Right hindlimb (tissue), 1 donor: ENCODE measurements at places on chromosomes 6 and 20.

- no peak for DNase-seq
Observed at GRCh38 chr6:86706449-86706848, 230.9 kb upstream of the HTR1E start.

DNA sequence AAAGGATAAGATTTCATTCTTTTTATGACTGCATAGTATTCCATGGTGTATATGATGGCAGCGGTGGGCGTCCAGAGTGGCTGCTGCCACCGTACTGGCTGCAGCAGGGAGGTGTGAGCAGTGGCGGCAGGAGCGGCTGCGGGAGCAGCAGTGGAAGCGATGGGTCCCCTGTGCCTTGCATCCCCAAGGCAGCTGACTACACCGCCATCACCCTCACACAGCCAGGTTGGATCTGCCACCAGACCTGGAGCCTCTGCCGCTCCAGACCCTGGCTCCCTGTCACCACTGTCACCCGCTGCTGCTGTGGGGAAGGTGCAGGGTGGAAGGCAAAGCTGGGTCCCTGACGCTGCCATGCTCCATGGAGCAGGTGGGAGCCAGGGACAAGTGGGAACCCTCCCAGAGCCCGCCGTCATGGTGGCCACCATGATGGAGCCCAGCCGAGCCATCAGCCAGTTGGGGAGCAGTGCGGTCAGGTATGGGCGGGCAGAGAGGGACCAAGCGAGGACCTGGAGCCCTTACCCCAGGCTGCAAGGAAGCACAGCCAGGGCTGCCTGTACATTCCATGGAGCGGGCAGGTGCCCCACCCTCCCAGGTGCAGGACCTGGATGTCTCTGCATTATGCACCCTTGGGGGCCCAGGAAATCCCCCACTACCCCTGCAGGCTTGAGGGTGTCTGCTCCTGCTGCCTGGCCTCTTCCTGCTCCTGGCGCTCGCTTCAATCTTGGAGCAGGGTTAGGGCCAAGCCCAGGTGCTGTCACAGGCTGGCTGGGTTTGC lies 226.1 kb downstream of the OTOR start:
- DNase-seq = no peak

DNA sequence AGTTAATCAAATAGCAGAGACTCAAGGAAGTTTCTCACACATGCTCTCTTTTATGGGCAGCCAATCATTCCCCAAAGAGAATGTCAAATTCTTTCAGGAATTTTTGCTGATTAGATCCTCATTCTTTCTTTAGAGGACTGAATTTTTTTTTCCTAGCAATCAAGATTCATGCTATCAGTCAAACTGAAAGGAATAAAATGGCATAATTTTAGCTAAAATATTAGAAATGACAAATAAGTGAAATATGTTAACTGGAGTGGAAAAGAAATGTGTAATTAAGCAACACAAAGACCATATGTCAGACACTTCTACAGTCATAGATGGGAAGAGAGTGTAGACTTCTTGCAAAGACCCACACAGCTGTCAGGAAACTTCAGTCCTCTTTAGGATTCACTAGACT lies 242.3 kb upstream of the RNF217 start:
- no peak for DNase-seq

DNA sequence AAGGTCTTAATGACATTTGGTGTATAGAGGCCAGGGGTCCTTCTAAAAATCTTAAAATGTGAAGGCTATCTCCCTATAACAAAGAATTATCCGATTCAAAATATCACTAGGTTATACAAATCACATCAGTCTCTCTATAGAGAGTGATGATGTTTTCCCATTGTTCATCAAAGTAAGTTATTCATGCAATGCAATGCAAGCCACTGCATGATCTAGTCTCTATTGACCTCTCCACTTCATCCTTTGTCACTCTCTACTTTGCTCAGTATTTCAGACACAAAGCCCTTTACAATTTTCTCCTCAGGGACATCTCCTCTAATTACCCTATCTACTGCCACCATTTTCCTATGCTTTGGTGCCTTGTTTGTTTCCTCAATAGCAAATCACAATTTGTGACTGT lies 628.0 kb downstream of the HTR1B start:
- DNase-seq = no peak

- no peak for DNase-seq
Observed at GRCh38 chr6:53581856-53582255, 37.0 kb upstream of the GCLC start.

- peak; percentile 83 for DNase-seq
Observed at GRCh38 chr20:45917790-45918141, 5.8 kb upstream of the PLTP start.

DNA sequence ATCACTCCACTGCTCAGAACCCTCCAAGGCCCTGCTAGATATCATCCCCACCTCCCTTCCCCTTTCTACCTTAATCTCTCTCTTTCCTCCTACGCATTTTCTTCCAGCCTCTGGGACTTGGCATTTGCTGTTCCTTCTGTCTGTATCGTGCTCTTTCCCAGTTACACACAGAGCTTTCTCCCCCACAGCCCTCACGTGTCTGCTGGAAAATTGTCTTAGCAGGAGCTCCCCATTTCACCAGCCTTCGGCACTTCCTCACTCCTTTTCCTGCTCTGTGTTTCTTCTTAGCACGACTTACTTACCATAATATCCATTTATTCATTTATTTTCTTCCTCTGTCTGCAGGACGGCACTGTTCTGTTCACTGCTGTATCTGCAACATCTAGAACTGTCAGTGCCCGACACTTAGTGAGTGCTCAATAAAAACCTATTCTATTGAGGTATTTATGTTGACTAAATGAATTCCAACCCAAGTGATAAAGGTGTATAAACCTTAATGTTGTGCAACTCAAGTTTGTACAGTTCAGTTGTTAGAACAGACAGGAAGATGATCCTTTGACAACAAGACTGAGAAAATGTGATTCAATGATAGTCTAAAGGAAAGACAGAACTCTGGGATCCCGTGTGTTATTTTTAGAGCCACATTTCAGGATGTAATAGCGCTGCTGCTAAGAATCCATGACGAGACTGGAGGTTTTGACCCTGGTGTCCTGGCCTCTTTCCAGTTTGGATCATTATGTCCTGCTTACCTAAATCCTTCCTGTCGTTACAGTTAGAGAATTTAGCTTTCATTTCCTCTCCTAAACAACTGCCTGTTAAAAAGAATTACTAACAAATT lies 170.1 kb upstream of the LAMP5 start:
- DNase-seq = peak; percentile 43

GRCh38 chr6:155380666-155381332 lies 66.5 kb upstream of the TFB1M start:
- DNase-seq = no peak

DNA sequence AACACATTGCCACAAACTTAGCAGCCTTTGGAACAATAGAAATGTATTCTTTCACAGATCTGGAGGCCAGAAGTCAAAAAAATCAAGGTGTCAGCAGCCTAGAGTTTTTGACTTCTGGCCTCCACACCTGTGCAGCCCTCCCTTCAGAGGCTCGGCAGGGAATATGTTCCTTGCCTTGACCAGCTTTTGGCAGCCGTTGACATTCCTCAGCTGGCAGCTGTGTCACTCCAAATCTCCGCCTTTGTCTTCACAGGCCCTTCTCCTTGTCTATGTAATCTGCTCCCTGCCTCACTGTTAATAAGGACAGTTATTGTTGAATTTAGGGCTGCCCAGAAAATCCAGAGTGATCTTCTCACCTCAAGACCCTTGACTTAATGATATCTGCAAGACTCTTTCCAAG lies 17.2 kb upstream of the AHI1 start:
- DNase-seq = no peak

DNA sequence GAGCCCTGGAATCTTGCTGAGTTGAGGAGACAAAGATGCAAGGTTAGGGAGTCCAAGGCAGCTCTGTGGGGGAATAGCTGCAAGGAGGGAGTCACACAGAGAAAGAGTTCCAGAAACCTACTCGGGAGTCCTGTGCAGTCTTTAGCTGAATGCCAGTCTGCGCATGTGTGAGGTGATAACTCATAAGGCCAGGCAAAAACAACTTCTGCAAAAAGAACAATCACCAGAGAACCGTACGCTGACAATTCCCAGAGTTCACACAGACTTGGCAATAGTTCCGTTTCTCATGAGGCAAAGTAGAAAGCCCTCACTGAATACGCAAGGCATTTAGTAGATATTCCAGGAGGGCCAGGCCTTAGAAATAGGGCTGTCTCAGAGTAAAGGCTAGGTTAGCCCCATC lies 135.2 kb upstream of the TAB2 start:
- no peak for DNase-seq

- DNase-seq = no peak
Observed at GRCh38 chr20:38519426-38519825, 46.8 kb downstream of the RALGAPB start.

DNA sequence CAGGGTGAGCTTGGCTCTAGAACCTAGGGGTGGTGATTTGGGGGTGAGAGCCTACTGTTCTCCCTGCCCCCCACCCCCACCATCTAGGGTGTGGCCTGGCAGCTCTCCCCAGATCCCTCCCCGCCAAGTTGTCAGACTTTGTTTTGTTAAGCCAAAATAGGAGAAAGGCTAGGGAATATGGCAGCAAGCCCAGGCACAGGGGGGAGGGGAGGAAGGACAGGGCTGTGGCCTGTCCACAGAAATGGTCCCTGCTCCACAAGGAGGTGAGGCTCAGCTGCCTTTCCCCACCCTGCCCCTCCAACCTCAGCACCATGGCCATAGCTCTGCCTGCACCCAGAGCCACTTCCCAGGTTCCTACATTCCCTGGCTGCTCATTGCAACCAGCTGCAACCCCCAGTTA lies 17.2 kb downstream of the SCUBE3 start:
- DNase-seq = no peak

- no peak for DNase-seq
Observed at GRCh38 chr6:120852293-120852849, 481.9 kb downstream of the TBC1D32 start.

DNA sequence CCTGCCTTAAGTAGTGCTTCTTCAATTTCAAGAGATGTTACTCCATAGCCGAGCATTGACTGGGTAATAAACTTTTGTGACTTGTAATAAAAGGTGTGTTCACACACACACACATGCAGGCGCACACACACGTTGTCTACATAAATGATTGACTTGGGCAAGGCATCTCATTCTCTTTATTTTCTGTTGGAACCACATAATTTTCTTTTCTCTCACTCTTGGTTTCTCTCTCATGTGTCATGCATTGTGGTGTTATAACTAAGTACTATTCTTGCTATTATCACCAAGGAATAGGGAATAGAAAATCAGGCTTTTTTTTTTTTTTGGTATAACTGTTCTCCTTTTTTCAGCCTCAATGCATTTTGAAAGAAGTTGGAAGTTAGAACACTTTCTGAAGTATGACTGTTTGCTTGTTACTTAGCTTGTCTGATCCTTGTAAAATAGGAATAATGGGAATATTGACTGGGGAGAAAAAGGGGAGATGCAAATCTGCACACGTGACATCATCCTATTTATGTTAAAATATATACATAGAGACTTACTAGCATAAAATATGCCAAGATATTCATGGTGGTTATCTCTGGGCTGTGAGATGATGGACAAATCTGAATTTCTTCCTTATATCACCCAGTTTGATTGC lies 26.1 kb upstream of the CD83 start:
- DNase-seq = no peak

GRCh38 chr20:43124241-43124640 lies 65.5 kb downstream of the PTPRT start:
- no peak for DNase-seq

GRCh38 chr20:40724566-40724965 lies 35.5 kb upstream of the MAFB start:
- no peak for DNase-seq

GRCh38 chr6:2734488-2735166 lies 16.1 kb downstream of the MYLK4 start:
- no peak for DNase-seq

GRCh38 chr6:11538052-11538818 lies 686 bp downstream of the TMEM170B start:
- peak; percentile 40 for DNase-seq

DNA sequence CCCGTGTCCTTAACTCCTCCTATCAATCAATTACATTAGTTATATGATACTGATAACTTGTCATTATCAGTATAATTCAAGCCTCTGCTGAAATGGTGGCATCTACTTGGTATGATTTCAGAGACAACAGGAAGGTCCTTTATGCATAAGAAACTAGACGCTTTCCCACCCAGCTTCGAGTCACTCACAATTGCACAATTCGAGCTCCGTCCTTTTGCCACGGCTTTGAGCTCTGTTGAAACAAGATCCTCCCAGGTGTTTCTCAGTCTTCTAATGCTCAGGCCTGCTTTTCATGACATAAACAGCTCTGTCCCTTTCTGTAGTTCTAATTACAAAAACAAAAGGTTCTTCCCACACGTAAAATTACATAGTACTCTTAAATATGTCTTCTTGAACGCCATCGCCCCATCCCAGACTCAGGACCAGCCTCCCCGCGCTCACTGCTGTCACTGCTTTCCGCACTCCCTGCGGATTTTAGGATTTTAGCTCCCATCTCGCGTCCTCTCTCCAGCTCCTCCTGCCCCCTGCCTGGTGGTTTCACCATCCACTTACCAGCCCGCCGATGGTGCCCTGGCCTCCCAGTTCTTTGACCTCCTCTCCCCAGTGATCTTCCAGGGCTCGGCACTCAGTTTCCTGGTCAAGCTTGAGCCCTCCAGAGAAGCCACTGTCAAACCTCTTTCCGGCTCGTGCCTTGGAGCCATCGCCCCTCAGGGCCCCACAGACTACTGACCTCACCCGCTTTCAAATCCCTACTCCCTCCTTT lies 23.2 kb upstream of the PNPLA1 start:
- no peak for DNase-seq

DNA sequence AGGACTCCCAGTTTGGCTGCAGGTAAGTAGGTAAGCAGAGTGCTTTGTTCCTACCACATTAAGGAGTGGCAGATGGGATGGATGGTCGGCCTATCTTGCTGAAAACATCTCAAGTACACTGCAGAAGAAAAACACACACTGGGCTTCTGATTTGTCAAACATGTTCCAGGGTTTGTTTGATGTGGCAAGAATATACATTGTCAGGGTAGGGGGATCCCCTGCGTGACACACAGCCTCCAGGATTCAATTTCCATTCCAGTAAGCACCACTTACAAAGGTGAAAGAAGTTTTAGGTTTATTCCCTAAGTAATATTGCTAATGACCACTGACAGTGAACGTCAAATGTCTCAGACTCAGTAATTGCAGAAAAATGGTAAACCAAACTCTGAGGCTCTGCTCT lies 26.0 kb upstream of the KIF16B start:
- DNase-seq = no peak

DNA sequence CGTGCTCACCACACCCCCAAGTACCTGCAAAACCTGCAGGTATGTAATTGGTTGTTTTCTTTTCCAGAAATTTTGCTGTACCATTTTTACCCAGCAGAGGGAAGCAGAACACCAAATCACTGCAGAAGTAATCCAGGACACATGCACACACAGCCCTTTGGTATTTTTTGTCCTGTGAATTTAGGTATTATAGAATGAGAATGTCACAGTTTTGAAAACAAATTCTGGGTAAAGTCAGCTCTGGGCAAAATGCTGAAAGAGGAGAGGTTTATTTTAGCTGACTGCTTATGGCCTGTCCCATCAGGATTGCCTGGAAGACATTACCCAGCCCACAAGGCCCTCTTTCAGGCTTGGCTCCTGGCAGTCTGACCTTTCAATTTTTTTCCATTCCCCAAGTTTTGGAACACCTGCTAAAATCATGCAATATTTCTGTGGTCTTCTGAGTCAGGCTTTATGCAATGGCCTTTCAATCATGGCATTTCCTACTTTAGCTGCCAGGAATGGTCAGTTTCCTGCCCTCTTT lies 3.5 kb upstream of the EFHC1 start:
- DNase-seq = peak; percentile 45
